Natural killer cell (primary cell): ENCODE measurements at places on chromosomes 3 and 15. TPM values are rescaled to one million over a fixed set of nuclear protein-coding genes. Genes with fewer than 3 reads are reported as not detected.
A peak's percentile ranks its signal among the peaks of the same experiment; 100 is the strongest.

- DNase-seq: peak; percentile 67
These were observed 5.8 kb upstream of the DIS3L start for GRCh38 chr15:66287461-66288057.

DNA sequence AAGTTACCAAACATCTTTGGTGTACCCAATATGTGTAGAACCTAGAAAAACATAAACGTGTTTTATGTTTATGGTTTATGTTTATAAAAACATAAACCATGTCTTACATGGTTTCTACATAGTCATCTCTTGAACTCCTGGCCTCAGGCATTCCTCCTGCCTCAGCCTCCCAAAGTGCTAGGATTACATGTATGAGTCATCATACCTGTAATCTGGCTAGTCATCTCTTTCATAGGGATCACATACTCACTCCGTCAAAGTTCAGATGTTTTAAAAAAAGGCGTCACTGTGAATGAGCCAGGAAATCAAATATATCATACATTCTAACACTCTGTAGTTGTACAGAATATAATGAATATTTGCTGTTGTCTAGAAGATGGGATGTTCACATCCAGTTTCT lies 178.6 kb downstream of the CPNE4 start:
- no peak for DNase-seq

CD200R1L gene
- total RNA-seq: not detected

- DNase-seq: no peak
These were observed 17.0 kb downstream of the BCL2A1 start for GRCh38 chr15:79953951-79954444.

- no peak for DNase-seq
These were observed 189.6 kb downstream of the XXYLT1 start for GRCh38 chr3:195081242-195081963.

LINGO1 gene
- not detected for total RNA-seq

NAALADL2 gene
- not detected for total RNA-seq

DNA sequence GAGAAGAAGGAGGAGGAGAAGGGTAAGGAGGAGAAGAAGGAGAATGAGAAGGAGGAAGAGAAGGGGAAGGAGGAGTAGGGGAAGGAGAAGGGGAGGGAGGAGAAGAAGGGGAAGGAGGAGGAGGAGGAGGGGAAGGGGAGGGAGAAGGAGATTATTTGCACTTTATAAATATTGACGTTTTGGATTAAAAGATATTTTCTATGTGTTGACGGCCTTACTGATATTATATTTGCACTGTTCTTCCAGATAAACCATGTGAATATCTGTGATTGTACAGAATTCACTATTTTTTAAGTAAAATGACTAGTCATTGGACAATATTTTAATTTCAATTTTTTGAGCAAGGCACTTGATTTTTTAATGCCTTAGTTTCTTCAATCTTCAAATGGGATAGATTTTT lies 310.5 kb upstream of the DNAJC19 start:
- DNase-seq: no peak

DNA sequence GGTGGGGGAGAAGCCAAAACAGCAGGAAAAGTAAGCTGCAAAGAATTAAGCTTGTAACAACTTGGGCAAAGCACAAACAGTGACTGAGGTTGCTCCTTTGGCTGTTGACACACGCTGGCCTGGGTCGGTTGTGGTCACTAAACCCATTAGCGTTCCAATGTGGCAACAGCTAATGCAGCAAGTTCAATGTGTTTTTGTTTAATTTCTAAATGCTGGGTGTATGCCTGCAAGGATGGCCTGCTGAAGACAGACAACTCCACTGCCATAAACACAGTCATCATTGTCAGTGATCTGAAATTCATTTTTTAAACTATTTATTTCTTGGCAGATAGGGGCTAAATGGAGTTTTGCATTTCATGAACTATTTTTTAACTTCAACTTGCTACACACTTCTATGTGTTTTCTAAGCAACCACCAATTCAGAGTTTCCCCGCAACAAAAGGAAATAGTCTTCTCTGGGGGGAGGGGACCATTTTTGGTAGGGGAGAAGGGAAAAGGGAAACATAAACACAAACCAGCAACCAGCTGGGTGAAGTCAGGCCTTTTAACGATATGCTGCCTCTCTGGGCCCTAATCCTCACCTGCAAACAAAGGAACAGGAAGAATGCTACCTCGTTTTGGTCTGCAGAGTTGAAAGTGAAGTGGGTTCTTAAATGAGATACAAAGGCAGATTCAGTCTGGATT lies 34.8 kb upstream of the WNT5A start:
- DNase-seq: no peak

IMPG2 gene
- 0.73 TPM for total RNA-seq

PPM1M gene
- total RNA-seq: 83.7 TPM

DNA sequence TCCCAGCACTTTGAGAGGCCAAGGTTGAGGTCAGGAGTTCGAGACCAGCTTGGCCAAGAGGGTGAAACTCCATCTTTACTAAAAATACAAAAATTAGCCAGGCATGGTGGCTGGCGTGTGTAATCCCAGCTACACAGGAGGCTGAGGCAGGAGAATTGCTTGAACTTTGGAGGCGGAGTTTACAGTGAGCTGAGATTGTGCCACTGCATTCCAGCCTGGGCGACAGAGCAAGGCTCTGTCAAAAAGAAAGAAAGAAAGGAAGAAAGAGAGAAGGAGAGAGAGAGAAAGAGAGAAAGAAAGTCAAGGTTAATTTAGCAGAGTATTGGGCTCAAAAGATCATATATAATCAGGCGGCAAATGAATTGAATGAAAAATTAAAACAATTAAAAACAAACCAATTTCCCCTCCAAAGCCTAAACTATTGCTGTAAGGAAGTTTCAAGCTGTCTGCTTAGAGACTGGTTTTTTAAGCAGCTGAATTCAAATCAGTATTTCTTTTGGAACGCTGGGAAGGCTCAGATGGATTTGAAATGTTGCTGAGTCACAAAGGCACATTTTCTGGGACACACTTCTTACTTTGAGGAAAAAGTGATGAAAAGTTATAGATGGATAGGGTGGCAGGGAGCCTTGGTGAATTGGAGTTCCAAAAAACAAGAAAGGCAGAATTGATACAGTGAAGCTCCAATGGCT lies 81.3 kb upstream of the BHLHE40 start:
- DNase-seq: no peak

DNA sequence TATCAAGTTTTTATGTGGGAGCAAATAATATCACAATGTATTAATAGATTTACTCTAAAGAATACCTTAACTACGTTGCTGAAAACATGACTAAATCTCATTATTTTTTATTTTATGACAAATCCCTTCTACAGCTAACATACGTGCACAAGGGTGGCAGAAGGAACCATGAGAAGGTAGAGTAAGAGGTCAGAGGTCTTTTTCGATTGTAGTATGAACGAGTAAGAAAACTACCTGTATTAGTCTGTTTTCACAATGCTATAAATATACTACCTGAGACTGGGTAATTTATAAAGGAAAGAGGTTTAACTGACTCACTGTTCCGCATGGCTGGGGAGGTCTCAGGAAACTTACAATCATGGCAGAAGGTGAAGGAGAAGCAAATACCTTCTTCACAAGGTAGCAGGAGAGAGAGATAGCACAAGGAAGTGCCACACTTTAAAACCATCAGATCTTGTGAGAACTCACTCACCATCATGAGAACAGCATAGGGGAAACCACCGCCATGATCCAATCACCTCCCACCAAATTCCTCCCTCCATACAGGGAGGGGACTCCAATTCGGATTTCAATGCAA lies 95.3 kb downstream of the SUCLG2 start:
- DNase-seq: no peak

DNA sequence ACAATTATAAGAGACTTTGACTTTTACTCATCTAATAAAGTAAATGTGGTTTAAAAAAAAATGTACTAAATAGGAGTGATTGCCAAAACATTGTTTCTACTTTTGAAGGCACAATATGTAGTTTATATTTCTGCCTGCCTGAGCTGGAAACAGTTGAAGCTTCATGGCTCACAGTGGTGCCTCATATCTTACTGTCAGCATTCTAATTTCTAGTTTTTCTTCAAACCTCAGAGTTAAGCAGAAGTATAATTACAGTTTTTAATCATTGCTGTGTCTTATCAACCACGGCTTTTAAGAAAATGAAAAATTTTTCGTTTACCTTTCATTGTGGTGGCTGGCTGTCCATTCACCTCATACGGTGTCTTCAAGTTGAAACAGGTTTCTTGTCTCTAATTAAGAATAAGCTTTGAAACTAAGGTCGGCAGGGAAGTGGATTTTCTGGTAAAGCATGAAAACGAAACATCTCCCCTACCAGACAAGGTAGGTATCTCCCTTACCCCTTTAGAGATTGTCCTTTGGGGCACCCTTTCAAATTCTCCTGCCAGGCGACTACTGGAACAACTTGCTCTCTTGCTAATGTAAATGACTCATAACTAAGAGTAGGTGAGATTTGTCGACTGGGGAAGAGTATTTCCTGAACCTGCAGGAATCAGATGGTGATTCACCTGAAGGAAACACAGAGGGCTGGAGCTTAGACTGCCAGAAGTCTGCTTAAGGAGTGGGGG lies at the start of gene GPR87:
TSS of gene GPR87 (minus strand) at position 554 of the 725 bp plus-strand sequence. CDS start 16,720 bp downstream, outside the sequence.
- DNase-seq: no peak

DNA sequence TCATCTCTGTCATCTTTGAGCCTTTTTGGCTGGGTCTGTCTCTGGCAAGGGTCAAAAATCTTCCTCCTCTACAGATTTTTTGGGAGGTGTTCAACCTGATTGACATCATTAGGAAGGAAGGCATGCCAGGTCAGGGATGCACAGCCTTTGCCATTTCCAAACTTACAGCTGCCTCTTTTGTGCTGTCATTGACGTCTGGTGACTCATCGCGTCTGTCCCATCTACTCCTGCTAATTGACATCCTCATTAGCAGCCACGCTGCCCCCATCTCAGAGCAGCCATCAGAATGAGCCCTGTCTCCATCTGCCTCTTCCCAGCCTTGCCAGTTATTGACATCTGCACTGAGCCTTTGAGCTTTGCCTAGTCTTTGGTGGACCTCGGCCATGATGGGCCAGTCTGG lies 53.0 kb downstream of the PDIA5 start:
- DNase-seq: no peak

DNA sequence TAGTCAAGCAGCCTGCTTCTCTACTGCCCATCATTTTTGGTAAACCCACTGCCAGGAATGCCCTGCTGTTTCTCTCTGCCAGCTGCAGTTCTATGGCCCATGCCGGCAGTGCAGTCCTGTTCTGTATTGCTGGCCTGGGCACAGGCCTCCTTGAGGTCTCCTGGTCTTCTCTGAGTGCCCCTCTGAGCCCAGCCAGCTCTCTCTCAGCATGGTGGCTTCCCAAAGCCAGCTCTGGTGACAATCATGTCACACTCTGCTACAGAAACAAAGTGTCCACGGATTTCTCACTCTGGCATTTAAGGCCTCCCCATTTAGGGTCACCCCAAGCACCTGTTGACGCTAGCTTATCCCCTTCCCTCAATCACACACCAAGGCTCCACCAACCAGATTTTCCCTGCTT lies 24.5 kb downstream of the SRPRB start:
- no peak for DNase-seq

DNA sequence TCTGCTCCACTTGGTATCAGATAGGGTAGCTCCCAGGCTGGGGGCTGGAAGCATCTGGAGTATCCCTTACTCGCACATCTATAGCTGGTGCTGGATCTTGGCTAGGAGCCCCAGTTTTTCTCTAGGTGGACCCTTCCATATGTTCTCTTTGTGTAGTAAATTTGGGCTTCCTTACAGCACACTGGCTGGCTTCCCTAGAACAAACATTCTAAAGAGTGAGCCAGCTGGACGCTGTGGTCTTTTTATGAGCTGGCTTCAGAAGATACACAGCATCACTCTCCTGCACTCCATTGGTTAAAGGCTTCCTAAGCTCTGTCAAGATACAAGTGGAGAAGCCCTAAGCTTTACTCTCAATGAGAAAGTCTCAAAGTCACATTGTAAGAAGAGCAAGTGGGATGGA lies 322.1 kb downstream of the WDR72 start:
- DNase-seq: no peak

GRCh38 chr3:25783661-25784512 lies 644 bp upstream of the NGLY1 start:
- no peak for DNase-seq

SLC28A2 gene
- not detected for total RNA-seq

DNA sequence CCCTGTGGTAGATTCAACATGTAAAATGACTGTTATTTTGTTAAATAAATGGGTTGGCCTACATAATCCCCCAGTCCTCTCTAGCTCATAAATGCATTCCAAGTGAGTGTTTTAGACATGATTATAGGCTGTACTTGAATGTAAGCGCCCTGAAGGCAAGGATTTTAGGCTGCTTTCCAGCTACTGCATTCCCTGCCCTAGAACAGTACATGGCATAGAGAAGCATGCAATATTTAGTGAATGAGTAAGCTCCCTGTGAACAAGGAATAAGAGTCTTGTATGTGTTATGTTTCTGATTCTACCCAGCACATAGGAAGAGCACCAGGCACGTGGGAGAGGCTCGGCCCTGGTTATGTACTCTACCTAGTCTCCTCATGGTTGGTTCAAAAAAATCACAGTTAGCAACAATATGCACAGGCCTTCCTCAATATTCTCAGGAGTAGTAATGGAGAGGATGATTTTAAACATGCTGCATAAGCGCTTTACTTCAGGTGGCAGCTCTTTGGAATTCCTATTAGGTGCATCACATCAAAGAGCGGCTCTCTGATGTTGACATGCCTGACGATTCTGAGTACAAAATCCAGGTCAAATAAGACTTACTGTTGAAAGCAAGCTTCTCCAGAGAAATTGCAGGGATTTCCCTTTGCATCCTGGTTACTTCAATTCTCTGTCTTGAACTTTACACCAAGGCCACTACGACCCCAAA lies 456.6 kb downstream of the MAGI1 start:
- no peak for DNase-seq

GRCh38 chr3:177673112-177673914 lies 476.0 kb upstream of the TBL1XR1 start:
- DNase-seq: no peak

DNA sequence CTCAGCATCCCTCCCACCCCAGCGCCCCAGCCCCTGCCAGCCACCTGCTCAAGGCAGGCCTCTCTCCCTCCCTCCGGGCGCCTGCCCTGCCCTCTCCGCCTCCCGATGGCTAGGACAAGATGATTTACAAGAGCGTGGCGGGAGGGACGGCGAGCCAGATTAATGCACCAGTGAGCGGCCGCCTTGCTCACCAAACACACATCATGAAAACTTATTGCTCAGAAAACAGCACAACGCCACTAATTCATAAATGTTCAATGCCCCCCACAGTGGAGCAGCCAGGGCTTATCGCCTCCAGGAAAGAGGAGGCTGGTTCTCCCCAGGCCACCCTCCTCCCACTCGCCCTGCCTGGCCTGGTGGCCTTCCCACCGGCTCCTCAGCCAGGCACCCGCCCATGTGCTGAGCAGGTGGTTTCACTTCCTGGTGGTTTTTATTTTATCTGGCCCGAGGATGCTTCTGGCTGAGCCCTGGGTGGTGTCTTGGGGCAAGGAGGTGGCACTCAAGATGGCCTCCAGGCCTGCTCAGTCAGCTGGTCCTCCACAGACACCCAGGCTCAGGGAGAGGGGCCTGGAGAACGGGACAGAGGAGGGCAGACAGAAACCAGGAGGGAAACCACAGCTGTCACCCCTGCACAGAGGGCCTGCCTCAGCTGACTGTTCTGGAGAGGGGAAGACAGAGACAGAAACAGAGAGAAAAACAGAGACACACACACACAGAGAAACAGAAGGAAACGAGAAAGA lies 284.9 kb downstream of the UACA start:
- DNase-seq: no peak

INKA1 gene
- 0.83 TPM for total RNA-seq

PAQR5 gene
- 1.1 TPM for total RNA-seq

- no peak for DNase-seq
These were observed 98.6 kb downstream of the RPL39L start for GRCh38 chr3:187040516-187041361.

SLC4A7 gene
- total RNA-seq: 41.3 TPM

PLXNA1 gene
- total RNA-seq: 2.8 TPM

- DNase-seq: no peak
These were observed 25.1 kb upstream of the BCL2L10 start for GRCh38 chr15:52137432-52138357.

CRYGS gene
- 3.4 TPM for total RNA-seq

VIPR1 gene
- total RNA-seq: 2.3 TPM
